ENCODE measurements at places on chromosomes 3 and 15.

GRCh38 chr3:74271541-74271940, 342.9 kb downstream of the CNTN3 start:
- no peak for DNase-seq

DNA sequence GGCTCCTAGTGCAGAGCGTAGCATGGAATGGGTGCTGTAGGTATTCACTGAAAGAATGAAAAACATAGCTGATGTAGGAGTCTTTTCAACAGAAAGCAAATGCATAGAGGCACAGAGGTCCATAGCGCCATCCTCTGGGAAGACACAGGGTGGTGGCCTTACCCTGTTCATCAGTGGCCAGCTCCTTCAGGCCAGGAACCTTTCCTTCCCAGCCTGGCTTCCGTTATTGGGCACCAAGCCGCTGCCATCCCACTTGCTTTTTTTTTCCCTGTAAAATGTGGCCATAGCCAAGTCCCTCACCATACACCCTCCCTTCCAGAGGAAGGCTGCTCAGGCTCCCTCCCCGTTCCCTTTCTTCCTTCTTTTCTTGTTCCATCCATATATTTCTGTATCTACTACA, 118.1 kb downstream of the ZNF621 start:
- no peak for DNase-seq

DNA sequence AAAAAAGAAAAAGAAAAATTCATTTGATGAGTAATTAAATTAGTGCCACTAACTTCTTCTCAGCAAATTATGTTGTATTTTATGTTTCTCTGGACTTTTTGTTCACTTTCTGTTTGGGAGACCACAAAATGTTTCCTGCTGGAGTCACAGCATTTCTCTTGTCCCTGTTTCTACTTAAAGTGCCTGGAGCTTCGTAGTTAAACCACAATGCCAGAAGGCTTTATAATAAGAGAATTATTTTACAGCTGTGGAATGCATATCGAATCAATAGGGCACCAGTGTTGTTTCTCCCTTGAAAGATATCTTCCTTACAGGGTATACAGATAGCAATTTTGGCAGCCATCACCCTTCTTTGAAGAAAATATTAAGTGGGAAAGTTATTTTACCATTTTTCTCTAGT, 3.2 kb downstream of the DTWD1 start:
- DNase-seq, result no peak

GRCh38 chr15:37253877-37254276, 153.5 kb upstream of the MEIS2 start:
- DNase-seq, result no peak

DNA sequence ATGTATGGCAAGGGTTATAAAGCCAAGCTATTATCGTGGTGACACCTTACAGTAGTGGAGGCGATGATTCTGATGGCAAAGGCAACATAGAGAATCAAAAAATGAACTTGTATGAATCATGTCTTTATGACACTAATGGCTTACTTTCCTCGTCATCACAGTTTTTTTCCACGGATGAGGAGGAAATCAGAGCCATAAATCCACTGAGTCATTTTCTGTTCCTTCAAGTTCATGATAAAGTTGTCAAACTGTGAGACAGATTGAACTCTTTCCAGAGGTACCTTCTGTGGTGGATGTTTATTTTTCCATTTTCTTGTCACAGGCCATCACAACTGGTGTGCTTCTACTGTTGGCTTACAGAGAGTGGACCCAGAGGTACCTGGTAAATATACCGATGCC, 8.5 kb downstream of the TMEM212 start:
- DNase-seq, result no peak

Data from activated T-cell treated with anti-CD3 and anti-CD28 coated beads for 1 hour (primary cell).